Kasumi-1 (cell line): ENCODE measurements at places on chromosomes 5 and 9.

- DNase-seq, result no peak
Observed at GRCh38 chr9:109799792-109800191, 19.8 kb downstream of the PALM2AKAP2 start.

DNA sequence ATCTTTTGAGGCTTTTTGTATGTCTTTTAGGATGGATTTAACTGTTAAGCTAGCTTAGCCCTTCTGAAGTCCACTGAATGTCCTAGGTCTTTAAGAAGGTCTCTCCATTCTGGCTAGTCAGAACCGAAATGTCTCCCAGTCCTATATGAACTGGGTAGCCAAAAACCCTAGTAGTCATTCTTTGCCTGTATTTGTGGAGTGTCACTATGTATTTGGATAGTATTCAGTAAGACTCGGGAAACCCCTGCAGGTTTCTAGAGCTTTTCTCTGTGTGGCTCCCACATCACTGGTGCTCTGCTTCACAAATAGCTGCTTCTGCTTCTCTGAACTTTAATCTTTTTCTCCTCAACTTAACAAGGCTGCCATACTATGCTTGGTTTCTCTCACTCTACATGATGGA is 68.0 kb downstream of the RIC1 start:
- no peak for DNase-seq

DNA sequence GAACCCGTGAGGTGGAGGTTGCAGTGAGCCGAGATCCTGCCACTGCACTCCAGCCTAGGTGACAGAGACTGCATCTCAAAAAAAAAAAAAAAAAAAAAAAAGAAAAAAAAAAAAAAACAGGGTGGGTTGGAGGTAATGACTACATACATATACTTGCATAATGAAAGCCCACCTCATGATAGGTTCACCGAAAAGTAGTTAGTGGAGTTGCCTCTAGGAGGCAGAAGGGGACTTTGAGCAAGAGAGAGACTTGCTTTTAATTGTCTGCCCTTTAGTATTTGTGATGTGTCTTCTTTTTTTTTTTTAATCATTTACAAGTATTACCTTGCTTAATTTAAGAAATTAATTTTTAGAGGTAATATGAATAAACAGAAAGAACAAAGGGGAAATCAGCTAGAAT is 99.8 kb downstream of the PPARGC1B start:
- peak; percentile 32 for DNase-seq

DNA sequence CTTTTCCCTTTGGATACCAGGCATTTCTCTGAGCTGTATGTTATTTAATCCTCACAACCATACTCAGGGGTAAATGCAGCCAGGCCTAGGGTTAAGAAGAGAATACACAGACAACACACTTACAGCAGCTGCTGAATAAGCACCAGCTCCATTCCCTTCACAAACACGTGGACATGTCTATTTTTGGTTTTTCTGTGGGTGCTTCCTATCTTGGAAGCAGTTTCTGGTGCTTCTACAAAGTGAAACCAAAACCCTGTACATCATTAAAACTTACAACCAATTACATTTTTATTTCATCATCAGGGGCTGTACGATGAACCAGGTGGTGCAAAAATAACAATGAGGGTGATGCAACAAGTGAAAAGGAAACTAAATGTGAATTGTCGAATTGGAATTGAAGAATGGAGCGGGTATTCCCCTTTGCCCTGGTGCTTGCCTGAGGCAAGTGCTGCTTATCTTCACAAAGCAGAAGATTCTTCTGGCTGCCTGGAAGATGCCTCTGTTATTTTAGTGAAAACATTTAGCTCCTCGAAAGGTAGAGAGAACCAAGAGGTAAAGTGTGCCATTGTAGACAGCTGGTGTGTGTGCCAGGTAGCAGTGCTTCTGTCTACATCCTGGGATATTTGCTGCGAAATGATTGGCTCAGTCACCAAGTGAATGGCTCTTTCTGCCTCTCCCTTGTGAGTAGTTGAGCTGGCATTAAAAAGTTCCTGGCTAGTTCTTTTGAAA is 18.6 kb upstream of the IFNB1 start:
- peak; percentile 25 for DNase-seq

GRCh38 chr5:140628711-140629110 is 4.3 kb downstream of the CD14 start:
- no peak for DNase-seq

- DNase-seq, result no peak
Observed at GRCh38 chr9:131731237-131731636, 8.6 kb downstream of the RAPGEF1 start.

- no peak for DNase-seq
Observed at GRCh38 chr5:74428876-74429275, 211.7 kb downstream of the ENC1 start.

GRCh38 chr9:2047144-2047671 is 32.1 kb downstream of the SMARCA2 start:
- DNase-seq, result no peak

- DNase-seq, result no peak
Observed at GRCh38 chr5:59115345-59115744, 532.5 kb downstream of the RAB3C start.

- no peak for DNase-seq
Observed at GRCh38 chr5:136166909-136167308, 26.1 kb downstream of the SMIM32 start.

GRCh38 chr5:179588166-179588565 is 35.3 kb downstream of the HNRNPH1 start:
- no peak for DNase-seq

- DNase-seq, result no peak
Observed at GRCh38 chr9:98255061-98255577, 330 bp downstream of the TBC1D2 start.
